ENCODE measurements at places on chromosomes 3 and 15. TPM values are rescaled to one million over a fixed set of nuclear protein-coding genes. Genes with fewer than 3 reads are reported as not detected.
A peak's percentile ranks its signal among the peaks of the same experiment; 100 is the strongest.

The TTC21A gene
- polyA plus RNA-seq = 2.9 TPM

GRCh38 chr15:89397653-89398023, 63.0 kb upstream of the POLG start:
- no peak for DNase-seq

DNA sequence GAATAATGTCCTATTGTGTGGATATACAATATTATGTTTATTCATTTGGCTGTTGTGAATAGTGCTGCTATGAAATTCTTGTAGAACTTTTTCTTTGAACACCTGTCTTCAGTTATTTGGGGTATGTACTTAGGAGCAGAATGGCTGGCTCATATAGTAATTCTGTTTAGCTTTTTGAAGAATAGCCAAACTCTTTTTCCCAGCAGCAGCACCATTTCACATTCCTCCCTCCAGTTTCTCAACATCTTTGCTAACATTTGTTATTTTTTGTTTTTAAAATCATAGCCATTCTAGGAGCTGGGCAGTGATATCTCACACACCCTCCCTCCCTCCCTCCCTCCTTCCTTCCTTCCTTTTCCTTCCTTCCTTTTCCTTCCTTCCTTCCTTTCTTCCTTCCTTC, 39.7 kb downstream of the LSM3 start:
- DNase-seq = no peak

The GPR27 gene
- polyA plus RNA-seq = 3.2 TPM

- no peak for DNase-seq
These were observed 190.2 kb downstream of the STAG1 start for GRCh38 chr3:136562026-136562425.

- peak; percentile 51 for DNase-seq
These were observed 358.3 kb upstream of the TPM1 start for GRCh38 chr15:62684123-62684808.

Measured in hindlimb muscle (tissue), 1 donor.